Neural crest cell (in vitro differentiated cells): ENCODE measurements at places on chromosomes 13 and 19. TPM values are rescaled to one million over a fixed set of nuclear protein-coding genes. Genes with fewer than 3 reads are reported as not detected.

GRCh38 chr19:16455489-16455888 lies 16.3 kb downstream of the EPS15L1 start:
- H3K36me3 ChIP-seq: no peaks in the 10 kb centered on the region
- DNase-seq: no peak
- H3K27ac ChIP-seq: no peak overlapping the region
- no peaks in the 10 kb centered on the region for H3K27me3 ChIP-seq

- peaks cover 22% of the 10 kb centered on the region for H3K4me1 ChIP-seq
- DNase-seq: no peak
- peak overlapping the region; percentile 51 for H3K4me3 ChIP-seq
- H3K36me3 ChIP-seq: peaks cover 11% of the 10 kb centered on the region
- peaks cover 3% of the 10 kb centered on the region for H3K27me3 ChIP-seq
- no peak overlapping the region for H3K27ac ChIP-seq
Measured at GRCh38 chr19:34732612-34733211, 1.3 kb upstream of the ZNF181 start.

- H3K27ac ChIP-seq: no peak overlapping the region
- H3K27me3 ChIP-seq: no peaks in the 10 kb centered on the region
- no peak for DNase-seq
- peaks cover 10% of the 10 kb centered on the region for H3K36me3 ChIP-seq
Measured at GRCh38 chr13:25608181-25608580, 236.4 kb downstream of the ATP8A2 start.

DNA sequence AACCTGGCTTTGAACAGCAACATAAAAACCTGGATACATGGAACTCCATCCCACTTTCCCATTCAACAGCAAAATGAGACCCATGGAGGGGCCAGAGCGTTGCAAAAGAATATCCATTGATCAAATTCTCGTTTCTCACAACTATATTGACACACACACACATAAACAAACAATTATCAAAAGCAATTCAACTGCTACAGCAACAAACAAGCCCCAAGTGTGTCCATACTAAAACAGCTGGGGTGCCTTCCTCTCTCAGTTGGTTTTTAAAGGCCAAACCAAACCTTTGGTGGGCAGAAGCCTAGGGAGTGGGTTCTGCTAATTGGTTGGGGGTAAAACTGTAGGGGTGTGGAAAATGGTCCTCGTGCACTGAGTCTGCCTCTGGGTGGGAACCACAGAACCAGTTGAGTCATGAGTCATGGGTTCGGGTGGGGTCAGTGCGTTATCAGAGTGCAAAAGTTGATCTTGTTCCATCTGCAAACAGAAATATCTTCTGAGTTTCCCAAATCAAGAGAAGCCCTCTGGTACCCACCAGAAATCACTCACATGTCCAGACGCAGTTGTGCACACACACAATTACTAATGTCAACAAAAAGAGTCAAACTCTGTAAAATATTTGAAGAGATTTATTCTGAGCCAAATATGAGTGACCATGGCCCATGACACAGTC lies 18.5 kb downstream of the GPR42 start:
- peaks cover 6% of the 10 kb centered on the region for H3K36me3 ChIP-seq
- H3K4me3 ChIP-seq: no peak overlapping the region
- H3K27me3 ChIP-seq: peaks cover 12% of the 10 kb centered on the region
- H3K4me1 ChIP-seq: no peaks in the 10 kb centered on the region

GRCh38 chr19:29372091-29372415 lies 153.7 kb upstream of the VSTM2B start:
- H3K27ac ChIP-seq: no peak overlapping the region
- H3K4me1 ChIP-seq: peaks cover 5% of the 10 kb centered on the region

DNA sequence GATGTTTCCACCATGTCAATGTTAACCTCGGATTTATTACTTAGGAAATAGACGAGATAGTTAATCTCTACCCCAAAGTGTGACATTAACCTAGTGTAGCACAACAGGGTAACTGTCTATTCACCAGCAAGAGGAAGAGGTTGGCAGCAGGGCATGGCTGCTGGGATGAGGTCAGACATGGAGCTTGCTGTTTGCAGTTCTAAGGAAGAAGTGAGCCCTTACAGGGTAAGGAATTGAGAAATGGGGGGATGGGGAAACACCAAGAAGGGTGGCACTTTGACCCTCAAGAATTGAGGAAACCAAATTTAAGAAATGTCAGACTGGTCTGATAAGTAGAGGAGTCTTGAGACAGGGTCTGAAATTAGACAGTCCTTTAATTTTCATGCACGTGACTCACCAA lies 62.4 kb downstream of the MBD3L2B start:
- peaks cover 38% of the 10 kb centered on the region for H3K27me3 ChIP-seq
- H3K36me3 ChIP-seq: no peaks in the 10 kb centered on the region
- H3K4me1 ChIP-seq: no peaks in the 10 kb centered on the region
- no peak overlapping the region for H3K27ac ChIP-seq
- H3K4me3 ChIP-seq: no peak overlapping the region

- H3K27me3 ChIP-seq: no peaks in the 10 kb centered on the region
- no peaks in the 10 kb centered on the region for H3K36me3 ChIP-seq
- no peak overlapping the region for H3K27ac ChIP-seq
- DNase-seq: no peak
Measured at GRCh38 chr13:111123221-111123620, 8.1 kb downstream of the ARHGEF7 start.

- no peak overlapping the region for H3K27ac ChIP-seq
- H3K4me1 ChIP-seq: peaks cover 49% of the 10 kb centered on the region
- H3K36me3 ChIP-seq: no peaks in the 10 kb centered on the region
- H3K4me3 ChIP-seq: no peak overlapping the region
- peaks cover 14% of the 10 kb centered on the region for H3K27me3 ChIP-seq
Measured at GRCh38 chr13:111969551-111970135, 97.3 kb upstream of the SOX1 start.

DNA sequence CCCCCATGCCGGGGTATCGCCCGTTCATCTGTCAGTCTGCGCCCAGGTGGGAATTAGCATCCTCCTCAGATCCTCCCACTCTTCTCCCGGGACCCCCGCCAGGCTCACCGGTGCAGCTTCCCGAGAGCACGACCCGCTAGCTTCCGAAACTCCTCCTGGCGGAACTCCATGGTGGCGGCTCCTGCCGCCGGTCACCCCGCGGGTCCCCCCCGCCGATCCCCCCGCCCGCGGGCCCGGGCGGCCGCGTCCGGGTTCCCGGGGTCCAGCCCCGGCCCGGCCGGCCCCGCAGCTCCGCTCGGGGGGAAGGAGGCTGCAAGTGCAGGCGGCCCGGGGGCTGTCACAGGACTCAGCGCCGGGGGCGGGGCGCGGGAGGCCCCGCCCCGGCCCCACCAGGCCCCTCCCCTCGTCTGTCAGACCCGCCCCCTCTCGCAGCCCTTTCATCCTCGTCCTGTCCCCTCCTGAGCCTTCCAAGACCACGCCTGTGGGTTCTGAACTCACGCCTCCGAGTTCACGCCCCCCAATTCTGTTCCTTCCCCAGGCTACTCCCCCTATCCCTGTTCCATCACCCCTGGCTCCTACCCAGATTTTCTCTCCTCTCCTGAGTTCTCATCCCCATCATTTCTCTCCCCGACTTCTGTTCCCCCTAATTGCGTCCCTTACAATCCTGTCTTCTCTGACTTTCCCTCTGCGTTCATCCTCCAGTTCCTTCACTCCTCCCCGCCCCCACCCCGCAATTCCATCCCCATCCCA lies at the start of gene SLC17A7:
Gene SLC17A7 (minus strand): TSS at position 318 of the 750 bp plus-strand sequence. CDS start 148 bp downstream, at position 170.
- no peaks in the 10 kb centered on the region for H3K36me3 ChIP-seq
- no peak for DNase-seq

DNA sequence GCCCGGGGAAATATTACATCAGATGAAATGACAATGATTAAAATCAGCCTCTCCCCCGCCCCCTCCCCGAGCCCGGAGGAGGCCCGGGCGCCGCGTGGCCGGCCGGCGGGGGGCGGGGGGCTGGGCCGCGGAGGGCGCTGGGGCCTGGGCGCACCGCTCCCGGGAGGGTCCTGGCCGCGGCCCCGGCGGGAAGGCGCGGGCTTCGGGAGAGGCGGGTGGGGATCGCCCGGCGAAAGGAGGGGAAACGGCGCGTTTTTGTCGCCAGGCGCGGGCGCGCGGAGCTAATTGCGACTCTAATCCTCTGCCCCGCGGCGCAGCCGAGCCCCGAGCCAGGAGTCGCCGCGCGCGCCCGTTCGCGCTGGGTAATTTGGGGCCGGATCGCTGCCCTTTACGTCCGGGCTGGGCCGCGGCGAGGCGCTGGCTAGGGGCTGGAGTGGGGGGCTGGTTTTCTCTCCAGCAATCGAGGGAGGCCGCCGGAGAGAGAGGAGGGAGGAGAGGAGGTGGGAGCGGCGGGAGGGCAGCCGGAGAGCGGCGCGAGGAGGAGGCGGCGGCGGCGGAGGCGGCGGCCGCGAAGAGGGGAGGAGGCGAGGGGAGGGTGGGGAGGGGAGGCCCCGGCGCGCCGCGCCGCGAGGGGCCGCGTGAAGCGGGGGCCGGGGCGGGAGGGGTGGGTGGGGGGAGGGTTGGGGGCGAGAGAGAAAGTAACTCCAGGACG lies at the start of gene KCTD15:
Gene KCTD15 (plus strand): TSS at position 707 of the 712 bp plus-strand sequence. CDS start 3,585 bp downstream, outside the sequence.
- H3K27ac ChIP-seq: peak within 1 kb of the TSS; percentile 88
- DNase-seq: peak; percentile 50
- peak within 1 kb of the TSS; percentile 96 for H3K4me3 ChIP-seq
- H3K36me3 ChIP-seq: peaks cover 5% of the 10 kb centered on the region
- H3K27me3 ChIP-seq: peaks cover 8% of the 10 kb centered on the region

- peaks cover 19% of the 10 kb centered on the region for H3K36me3 ChIP-seq
- H3K4me3 ChIP-seq: no peak overlapping the region
- peak overlapping the region; percentile 46 for H3K27ac ChIP-seq
- no peaks in the 10 kb centered on the region for H3K27me3 ChIP-seq
- no peak for DNase-seq
Measured at GRCh38 chr19:6250909-6251308, 28.9 kb downstream of the MLLT1 start.

DNA sequence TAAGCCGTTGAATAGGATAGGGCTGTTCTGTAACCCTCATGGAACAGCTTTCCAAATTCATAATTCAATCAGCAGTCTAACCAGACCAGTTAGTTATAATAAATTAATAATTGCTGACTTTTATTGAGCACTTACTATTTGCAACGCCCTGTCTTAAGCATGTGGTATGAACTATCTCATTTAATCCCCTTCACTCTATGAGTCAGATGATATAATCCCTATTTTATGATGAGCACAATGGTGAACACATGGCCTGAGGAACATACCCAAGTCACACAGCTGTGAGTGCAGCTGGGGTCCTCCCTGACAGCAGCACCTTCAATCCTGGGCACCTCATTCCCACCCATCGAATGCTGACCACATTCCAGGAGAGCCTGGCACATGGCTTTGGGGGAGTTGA lies 28.0 kb upstream of the SACS start:
- no peaks in the 10 kb centered on the region for H3K27me3 ChIP-seq
- H3K27ac ChIP-seq: no peak overlapping the region
- no peak overlapping the region for H3K4me3 ChIP-seq

GRCh38 chr13:21077788-21078353 lies 16.5 kb upstream of the LATS2 start:
- no peaks in the 10 kb centered on the region for H3K36me3 ChIP-seq
- H3K4me1 ChIP-seq: peaks cover 22% of the 10 kb centered on the region
- H3K27me3 ChIP-seq: peaks cover 22% of the 10 kb centered on the region

MBD3L2 gene
- total RNA-seq: not detected in 2 replicates

ALOX5AP gene
- not detected in 2 replicates for total RNA-seq

CACTIN gene
- 33.5 and 36.3 TPM in 2 replicates for total RNA-seq

TMPRSS9 gene
- total RNA-seq: 0.12 TPM in 1 of 2 replicates, not detected in the other

CILP2 gene
- 2.7 and 2.9 TPM in 2 replicates for total RNA-seq
